ENCODE measurements at places on chromosomes 7 and 10.

GRCh38 chr10:60375293-60376004 lies 14.2 kb downstream of the ANK3 start:
- no peak for DNase-seq

- DNase-seq = no peak
Observed at GRCh38 chr7:15489383-15489782, 72.4 kb downstream of the AGMO start.

DNA sequence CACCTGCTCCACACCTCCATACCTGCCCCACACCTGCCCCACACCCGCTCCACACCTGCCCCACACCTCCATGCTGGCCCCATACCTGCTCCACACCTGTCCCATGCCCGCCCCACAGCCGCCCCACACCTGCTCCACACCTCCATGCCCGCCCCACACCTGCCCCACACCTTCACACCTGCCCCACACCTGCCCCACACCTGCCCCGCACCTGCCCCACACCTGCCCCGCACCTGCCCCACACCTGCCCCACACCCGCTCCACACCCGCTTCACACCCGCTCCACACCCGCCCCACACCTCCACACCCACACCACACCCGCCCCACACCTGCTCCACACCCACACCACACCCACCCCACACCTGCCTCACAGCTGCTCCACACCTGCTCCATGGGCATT lies 53.0 kb downstream of the PARP12 start:
- DNase-seq = no peak

DNA sequence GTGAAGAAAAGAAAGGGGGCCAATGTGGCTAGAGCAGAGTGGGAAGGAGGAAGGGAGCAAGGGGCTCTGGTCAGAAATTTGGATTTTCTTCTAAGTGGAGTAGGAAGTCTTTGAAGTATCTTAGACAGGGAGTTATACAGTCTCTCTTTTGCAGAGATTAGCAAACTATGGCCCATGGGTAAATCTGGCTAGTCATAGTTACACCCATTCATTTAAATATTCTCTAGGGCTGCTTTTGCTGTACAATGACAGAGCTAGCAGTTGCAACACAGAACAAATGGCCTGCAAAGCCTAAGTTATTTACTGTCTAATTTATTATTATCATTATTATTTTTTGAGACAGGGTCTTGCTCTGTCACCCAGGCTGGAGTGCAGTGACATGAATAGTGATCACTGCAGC lies 10.5 kb upstream of the LAMB4 start:
- DNase-seq = no peak

DNA sequence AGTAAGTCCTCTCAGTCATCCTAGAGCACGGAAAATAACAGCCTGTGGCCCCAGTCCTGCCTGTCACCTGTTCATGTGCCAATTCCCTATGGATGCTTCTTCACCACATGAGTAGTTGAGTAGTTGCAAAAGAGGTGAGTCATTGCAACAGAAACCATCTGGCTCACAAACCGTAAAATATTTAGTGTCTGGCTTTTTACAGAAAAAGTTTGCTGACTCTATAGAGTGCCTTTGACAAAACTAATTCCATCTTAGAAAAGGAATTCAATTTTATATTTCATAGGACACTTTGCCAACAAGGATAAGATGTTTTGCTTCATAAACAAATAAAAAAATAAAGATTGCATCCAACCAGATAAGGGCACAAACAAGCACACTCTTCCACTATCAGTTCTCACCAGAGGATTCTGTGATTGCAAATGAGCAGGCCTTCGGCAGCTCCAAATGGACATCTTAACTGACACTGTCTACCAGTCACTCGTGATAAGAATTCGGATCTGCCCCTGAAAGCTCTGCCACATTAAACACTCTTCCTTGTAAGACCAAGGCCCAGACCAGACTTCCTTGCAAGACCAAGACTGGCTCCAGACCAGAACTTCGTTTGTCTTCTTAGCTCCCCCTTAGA lies 242.7 kb upstream of the SEMA3C start:
- DNase-seq = no peak

- no peak for DNase-seq
Observed at GRCh38 chr7:80218723-80219122, 84.1 kb downstream of the GNAI1 start.

Data from activated gamma-delta T cell treated with Interleukin-2 at 50 U/mL for 16 hours (primary cell).